ENCODE measurements at places on chromosomes 11 and 22. TPM values are rescaled to one million over a fixed set of nuclear protein-coding genes. Genes with fewer than 3 reads are reported as not detected.

The FIBIN gene
- polyA plus RNA-seq = not detected

The KCNK4 gene
- not detected for polyA plus RNA-seq

The SCARF2 gene
- 0.07 TPM for polyA plus RNA-seq

The HSPB2 gene
- not detected for polyA plus RNA-seq

The TMA7B gene
- polyA plus RNA-seq = 1.5 TPM

The KDM2A gene
- 12.9 TPM for polyA plus RNA-seq

The SCGB2A2 gene
- not detected for polyA plus RNA-seq

The OR8D4 gene
- not detected for polyA plus RNA-seq

The MS4A3 gene
- not detected for polyA plus RNA-seq

The TP53I11 gene
- polyA plus RNA-seq = 1.7 TPM

The WNT7B gene
- not detected for polyA plus RNA-seq

DNA sequence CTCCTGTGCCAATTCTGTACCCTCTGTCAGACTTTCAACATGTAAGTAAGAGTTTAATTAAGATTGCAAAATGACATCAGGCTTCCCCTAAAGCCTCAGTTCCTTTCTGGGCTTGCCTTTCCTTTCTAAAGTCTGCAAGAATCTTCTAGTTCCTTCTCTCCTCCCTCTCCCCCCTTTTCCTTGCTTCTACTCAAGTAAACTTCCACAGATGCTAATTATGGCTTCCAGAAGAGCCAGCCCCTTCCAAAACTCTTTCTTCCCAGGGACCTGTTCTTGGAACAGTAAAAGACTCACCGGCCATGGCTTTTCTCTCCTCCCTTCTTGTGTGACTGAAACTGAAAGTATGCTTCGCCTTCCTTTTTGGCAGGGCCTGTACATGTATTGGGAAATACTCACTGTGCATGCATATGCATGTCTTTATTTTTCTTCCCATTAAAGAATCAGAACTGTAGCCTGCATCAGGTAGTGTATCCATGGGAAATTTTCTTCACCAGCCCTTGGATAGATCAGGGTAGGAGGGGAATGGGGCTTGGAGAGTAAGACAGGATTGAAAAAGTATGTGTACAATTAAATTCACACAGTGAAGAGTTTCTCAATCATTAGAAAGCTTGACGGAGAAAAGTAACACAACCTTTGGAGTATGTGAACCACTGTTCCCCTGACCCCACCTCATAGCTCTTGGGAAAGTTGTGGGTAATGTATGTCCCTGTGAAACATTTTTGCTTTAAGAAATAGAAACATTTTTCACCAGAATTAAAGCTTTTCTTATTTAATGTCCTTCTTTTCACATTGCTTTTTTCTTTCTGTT lies at the start of gene CASP1:
TSS of gene CASP1 (minus strand) at position 332 of the 808 bp plus-strand sequence. CDS start at position 301, 31 bp downstream.
- peaks cover 43% of the 10 kb centered on the region for H3K36me3 ChIP-seq
- H3K27ac ChIP-seq = peak within 1 kb of the TSS; percentile 98
- peaks cover 24% of the 10 kb centered on the region for H3K4me1 ChIP-seq
- peak within 1 kb of the TSS; percentile 93 for H3K4me3 ChIP-seq

DNA sequence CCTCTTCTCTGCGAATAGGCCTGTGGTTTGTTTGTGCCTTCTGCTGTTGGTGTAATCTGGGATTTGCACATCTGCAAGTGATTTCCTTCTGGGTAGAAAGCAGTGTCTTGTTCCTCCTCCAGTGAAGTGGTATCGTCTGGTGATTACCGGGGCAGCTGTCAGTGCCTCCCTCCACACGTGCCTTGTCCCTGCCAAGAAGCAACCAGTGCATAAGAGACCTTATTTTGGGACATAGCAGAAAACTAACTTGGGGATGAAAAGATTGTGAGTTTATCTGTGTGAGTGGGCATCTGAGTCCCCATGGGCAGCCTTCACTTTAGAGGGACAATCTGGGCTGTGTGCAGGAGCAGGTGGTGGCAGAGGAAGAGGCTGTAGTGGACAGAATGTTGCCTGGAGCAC lies 71.5 kb upstream of the SORL1-AS1 start:
- H3K4me3 ChIP-seq = peak overlapping the region; percentile 31
- peaks cover 33% of the 10 kb centered on the region for H3K4me1 ChIP-seq
- no peaks in the 10 kb centered on the region for H3K27me3 ChIP-seq

DNA sequence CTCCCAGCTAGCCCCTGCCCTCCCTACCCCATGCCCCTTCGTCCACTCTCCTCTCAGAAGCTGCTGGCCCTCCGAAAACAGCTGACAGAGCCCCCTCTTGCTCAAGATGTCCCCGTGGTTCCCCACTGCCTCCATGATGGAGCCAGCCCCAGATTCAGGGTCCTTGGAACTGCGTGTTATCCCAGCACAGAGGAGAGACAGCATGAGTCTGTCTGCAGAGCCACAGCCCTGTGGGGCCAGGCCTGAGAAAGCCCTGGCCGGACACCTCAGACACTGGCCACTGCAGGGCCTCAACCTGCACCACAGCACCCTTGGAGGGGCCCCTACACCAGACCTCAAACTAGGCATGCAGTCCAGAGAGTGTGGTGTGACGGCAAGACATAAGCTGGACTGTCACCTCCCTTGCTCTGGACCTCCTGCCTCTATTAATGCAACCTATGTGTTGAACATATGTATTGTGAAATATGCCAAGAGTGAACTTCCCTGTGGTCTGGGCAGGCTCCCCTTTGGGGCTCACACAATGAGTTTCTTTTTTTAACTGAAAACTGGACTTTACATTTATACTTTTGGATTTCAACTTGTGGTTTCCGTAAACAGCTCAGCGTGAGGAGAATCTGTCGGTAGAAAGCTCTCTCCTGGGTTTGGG lies 9.6 kb downstream of the PNPLA5 start:
- no peak overlapping the region for H3K27ac ChIP-seq
- H3K4me1 ChIP-seq = peaks cover 2% of the 10 kb centered on the region
- H3K27me3 ChIP-seq = peaks cover 31% of the 10 kb centered on the region
- no peak for DNase-seq

GRCh38 chr11:100562128-100562527 lies 125.0 kb upstream of the ARHGAP42 start:
- H3K4me3 ChIP-seq = no peak overlapping the region
- DNase-seq = no peak
- H3K27ac ChIP-seq = no peak overlapping the region
- no peaks in the 10 kb centered on the region for H3K27me3 ChIP-seq

DNA sequence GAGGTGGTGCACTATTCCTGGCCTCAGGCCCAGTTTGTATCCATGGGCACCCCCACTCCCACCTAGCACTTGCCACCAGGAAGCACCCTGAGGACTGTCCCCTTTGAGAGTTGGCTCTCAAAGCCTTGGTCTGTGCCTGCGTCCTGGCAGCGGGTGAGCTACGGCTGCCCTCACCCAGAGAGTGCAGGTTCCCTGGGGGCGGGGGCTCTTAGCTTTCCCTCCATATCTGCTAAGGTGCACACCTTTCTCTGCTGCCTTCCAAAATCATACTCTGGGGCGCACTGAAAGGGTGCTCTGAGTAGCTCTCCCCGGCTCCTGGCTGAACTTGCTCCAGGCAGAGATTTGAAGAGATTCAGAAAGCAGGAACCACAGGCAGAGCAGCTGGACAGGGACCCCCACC lies 7.1 kb downstream of the KCNQ1 start:
- peaks cover 6% of the 10 kb centered on the region for H3K4me1 ChIP-seq
- no peak overlapping the region for H3K27ac ChIP-seq
- H3K4me3 ChIP-seq = no peak overlapping the region
- H3K27me3 ChIP-seq = no peaks in the 10 kb centered on the region
- no peaks in the 10 kb centered on the region for H3K36me3 ChIP-seq

- peaks cover 19% of the 10 kb centered on the region for H3K36me3 ChIP-seq
- peaks cover 30% of the 10 kb centered on the region for H3K27me3 ChIP-seq
- H3K4me1 ChIP-seq = no peaks in the 10 kb centered on the region
- no peak overlapping the region for H3K4me3 ChIP-seq
Measured at GRCh38 chr11:120386774-120387371, 50.7 kb downstream of the ARHGEF12 start.

- H3K36me3 ChIP-seq = peaks cover 3% of the 10 kb centered on the region
- H3K27ac ChIP-seq = no peak overlapping the region
- H3K4me3 ChIP-seq = no peak overlapping the region
- H3K27me3 ChIP-seq = no peaks in the 10 kb centered on the region
- H3K4me1 ChIP-seq = peaks cover 10% of the 10 kb centered on the region
Measured at GRCh38 chr22:21612858-21613257, 17.0 kb downstream of the YDJC start.

DNA sequence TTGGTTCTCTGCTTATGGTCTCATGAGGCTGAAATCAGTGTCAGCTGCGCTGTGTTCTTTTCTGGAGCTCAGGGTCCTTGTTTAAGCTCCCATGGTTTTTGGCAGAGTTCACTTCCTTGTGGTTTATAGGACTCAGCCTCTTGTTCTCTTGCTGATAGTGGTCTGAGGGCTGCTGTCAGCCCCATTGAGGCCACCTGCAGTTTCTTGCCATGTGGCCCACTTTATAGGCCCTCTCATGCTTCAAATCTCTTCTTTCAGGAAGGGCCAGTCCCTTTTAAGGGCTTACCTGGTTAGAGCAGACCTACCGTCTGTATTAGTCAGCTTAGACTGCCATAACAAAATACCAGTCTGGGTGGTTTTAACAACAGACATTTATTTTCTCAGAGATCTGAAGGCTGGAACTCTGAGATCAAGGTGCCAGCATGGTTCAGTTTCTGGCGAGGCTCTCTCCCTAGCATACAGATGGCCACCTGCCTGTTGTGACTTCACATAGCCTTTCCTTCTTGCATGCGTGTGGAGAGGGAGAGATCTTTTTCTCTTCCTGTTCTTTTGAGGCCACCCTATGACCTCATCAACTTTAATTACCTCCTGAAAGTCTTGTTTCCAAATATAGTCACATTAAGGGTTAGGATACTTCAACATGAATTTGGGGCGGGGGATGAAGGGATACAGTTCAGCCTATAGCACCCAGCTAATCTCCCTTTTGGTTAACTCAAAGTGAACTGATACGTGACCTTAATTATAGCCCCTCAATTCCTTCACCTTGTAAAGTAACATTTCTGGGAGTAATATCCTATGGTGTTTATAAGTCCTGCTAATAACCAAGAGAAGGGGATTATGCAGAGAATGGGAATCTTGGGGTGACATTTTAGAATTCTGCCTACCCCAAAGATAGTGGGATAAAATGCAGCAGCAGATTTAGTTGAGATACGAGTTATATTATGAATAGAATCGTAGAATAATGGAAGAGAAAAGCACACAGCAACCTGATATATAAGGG lies 131.8 kb downstream of the UVRAG start:
- H3K4me3 ChIP-seq = no peak overlapping the region
- H3K27me3 ChIP-seq = no peaks in the 10 kb centered on the region
- no peaks in the 10 kb centered on the region for H3K36me3 ChIP-seq
- H3K27ac ChIP-seq = peak overlapping the region; percentile 25
- peaks cover 28% of the 10 kb centered on the region for H3K4me1 ChIP-seq
- DNase-seq = no peak

- H3K4me1 ChIP-seq = no peaks in the 10 kb centered on the region
- H3K36me3 ChIP-seq = peaks cover 14% of the 10 kb centered on the region
- H3K4me3 ChIP-seq = no peak overlapping the region
- DNase-seq = no peak
Measured at GRCh38 chr11:55652560-55652959, 4.4 kb downstream of the OR4S2 start.

GRCh38 chr22:37274380-37274862 lies 7.9 kb upstream of the CYTH4 start:
- H3K27me3 ChIP-seq = no peaks in the 10 kb centered on the region
- H3K4me1 ChIP-seq = peaks cover 34% of the 10 kb centered on the region
- no peak overlapping the region for H3K4me3 ChIP-seq
- H3K36me3 ChIP-seq = no peaks in the 10 kb centered on the region
- DNase-seq = no peak

GRCh38 chr11:106998116-106998915 lies 20.0 kb downstream of the GUCY1A2 start:
- no peaks in the 10 kb centered on the region for H3K27me3 ChIP-seq
- H3K4me1 ChIP-seq = no peaks in the 10 kb centered on the region
- DNase-seq = no peak
- H3K27ac ChIP-seq = no peak overlapping the region
- no peaks in the 10 kb centered on the region for H3K36me3 ChIP-seq
- no peak overlapping the region for H3K4me3 ChIP-seq

DNA sequence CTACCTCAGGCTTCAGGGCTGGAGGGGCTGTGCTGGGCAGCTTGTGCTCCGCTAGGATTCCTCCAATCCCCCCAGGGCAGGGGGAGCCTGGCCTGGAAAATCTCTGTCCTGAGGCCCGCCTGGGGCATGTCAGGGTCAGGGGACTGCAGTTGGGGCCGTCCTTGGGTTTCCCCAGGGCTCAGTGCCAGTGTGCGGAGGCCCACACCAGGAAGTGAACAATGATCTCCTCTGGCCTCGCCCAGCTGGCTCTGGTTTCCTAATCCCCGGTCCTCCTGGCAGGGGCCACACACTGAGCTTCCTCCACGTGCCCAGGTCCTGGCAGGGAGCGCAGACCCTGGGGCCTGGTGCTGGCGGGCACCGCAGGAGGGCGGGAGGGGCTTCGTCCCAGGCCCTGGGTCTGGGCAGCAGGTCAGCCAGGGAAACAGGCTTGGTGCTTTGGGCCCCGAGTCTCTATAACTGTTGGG lies 1.4 kb upstream of the MUC2 start:
- H3K4me1 ChIP-seq = no peaks in the 10 kb centered on the region
- H3K36me3 ChIP-seq = no peaks in the 10 kb centered on the region
- H3K27ac ChIP-seq = no peak overlapping the region
- no peak for DNase-seq

GRCh38 chr11:61954851-61955421 lies 4.8 kb downstream of the BEST1 start:
- H3K36me3 ChIP-seq = no peaks in the 10 kb centered on the region
- H3K27me3 ChIP-seq = peaks cover 3% of the 10 kb centered on the region
- H3K4me3 ChIP-seq = no peak overlapping the region
- no peak for DNase-seq

DNA sequence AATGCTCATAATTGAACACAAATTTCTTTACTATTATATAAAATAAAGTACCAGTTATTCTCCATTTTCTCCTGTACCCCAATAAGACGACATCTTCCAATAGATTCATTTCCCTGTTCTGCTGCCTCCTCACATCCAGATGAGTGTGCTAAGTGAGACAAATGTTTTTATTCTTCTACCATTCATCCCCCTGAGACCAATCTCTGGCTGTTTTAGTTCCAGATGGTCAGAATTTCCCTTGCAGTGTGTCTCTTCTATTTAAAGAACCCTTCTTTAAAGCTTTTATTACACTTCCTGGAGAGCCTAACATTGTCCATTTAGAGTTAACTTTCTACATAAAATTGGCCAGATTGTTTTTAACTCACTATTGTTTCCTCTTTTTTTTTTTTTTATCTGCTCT lies 41.2 kb upstream of the GLYATL1 start:
- H3K27me3 ChIP-seq = peaks cover 31% of the 10 kb centered on the region
- DNase-seq = no peak
- H3K27ac ChIP-seq = no peak overlapping the region
- H3K4me3 ChIP-seq = no peak overlapping the region
- peaks cover 5% of the 10 kb centered on the region for H3K4me1 ChIP-seq

- H3K27me3 ChIP-seq = peaks cover 24% of the 10 kb centered on the region
- H3K4me3 ChIP-seq = no peak overlapping the region
- H3K27ac ChIP-seq = no peak overlapping the region
- DNase-seq = no peak
- H3K4me1 ChIP-seq = no peaks in the 10 kb centered on the region
- peaks cover 18% of the 10 kb centered on the region for H3K36me3 ChIP-seq
Measured at GRCh38 chr22:22995166-22995565, 75.2 kb upstream of the GNAZ start.
